ENCODE measurements at places on chromosomes 11 and 22.

- DNase-seq: no peak
Measured at GRCh38 chr11:71163371-71163770, 89.0 kb downstream of the SHANK2 start.

GRCh38 chr11:99960536-99960935, 726.6 kb upstream of the ARHGAP42 start:
- no peak for DNase-seq

- no peak for DNase-seq
Measured at GRCh38 chr22:41772645-41773044, 27.8 kb upstream of the CCDC134 start.

DNA sequence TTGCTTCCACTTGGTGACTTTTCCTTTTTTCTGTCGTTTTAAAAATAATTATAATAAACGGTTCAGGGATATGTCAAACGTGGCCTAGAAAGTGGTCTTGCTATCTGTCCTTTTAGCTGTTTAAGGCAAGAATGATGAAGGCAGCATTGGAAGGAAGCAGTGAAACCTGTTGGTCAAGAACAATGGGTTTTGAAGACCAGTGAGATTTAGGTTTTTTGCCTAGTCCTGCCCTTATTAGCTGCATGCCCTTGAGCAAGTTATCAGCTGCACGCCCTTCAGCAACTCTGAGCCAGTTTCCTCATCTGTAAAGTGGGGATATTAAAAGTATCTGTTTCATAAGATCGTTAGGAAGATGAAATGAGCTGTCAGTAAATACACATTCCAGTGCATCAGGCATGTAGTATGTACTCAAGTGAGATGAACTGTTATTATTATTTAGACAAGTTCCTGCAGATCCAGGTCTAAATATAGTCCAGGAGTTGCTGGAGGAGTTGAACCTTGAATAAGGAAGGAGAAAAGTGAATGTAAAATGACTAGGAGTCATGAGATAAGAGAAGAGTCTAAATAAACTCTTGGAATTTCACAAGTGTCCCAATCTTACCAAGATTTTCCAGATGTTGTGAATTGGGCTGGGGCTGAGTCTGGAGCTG, 90.8 kb upstream of the HSD17B12 start:
- no peak for DNase-seq

GRCh38 chr11:115612046-115612730, 108.0 kb upstream of the CADM1 start:
- no peak for DNase-seq
